Activated CD8-positive, alpha-beta memory T cell treated with anti-CD3 and anti-CD28 coated beads, Interleukin-2, amount 50 U/mL, for 48 hours (primary cell): ENCODE measurements at places on chromosomes 5 and 9.

- DNase-seq = no peak
These were observed 278.7 kb upstream of the TYRP1 start for GRCh38 chr9:12414514-12414913.

DNA sequence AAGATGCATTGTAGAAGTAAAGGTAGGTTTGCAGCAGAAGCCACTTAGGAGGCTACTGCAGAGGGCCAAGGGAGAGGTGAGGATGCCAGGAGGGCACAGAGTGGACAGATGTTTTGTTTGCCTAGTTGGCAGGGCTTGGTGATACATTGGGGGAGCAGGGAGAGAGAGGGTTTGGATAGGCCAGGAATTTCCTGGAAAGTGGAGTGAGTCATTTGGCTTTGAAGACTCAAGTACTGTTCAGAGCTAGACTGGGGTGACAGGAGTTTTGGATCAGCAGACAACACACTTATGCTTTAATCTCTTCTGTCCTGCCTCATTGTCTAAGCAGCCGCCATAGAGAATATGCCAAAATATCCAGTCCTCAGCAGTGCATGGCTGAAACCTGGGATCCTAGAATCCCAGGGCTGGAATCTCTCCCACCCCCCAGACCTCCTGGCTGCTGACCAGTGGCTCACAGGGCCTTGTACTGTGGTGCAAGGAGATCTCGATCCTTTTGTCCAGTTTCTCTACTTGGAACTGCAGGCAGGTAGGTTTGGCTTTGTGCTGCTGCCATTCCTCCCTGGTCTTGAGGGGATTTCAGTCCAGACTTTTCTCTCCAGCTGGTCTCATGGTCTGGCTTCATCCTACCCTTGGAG, 11.0 kb downstream of the TMEM268 start:
- DNase-seq = no peak

DNA sequence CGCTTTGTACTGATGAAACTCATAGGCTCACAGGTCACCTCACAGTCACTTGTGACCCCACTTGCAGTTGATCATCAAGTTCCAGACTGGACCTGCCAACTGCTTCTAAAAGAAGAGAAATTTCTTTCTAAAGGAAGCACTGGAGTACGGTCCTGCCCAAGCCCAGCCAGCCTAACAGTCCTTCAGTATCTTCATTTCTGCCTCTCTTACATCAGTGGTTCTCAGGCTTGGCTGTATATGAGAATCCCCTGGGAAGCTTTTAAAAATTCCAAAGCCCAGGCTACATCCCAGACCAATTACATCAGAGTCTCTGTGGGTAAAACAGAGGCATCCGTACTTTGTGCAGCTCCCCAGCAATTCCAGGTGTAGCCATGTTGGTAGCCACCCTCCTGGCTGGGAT, 282.1 kb downstream of the NFIB start:
- DNase-seq = no peak

- DNase-seq = no peak
These were observed 22.5 kb upstream of the JAKMIP2 start for GRCh38 chr5:147805030-147805454.

DNA sequence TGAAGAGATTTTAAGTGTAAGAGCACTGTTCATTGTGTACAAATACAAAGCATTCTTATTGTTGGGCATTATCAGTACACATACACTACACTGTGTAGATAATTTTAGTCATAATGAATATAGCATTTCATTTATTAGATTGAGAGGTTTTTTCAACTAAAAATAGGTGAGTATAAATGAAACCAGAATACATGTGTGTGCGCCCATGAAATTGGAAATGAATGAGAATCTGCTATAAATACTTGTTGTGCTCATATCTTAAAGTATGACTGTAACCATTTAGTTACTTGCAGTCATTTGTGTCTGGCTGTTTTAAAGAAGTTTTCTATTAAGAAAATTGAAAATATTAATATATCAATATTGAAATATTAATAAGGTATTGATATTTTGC, 189.0 kb upstream of the MEF2C start:
- DNase-seq = no peak

DNA sequence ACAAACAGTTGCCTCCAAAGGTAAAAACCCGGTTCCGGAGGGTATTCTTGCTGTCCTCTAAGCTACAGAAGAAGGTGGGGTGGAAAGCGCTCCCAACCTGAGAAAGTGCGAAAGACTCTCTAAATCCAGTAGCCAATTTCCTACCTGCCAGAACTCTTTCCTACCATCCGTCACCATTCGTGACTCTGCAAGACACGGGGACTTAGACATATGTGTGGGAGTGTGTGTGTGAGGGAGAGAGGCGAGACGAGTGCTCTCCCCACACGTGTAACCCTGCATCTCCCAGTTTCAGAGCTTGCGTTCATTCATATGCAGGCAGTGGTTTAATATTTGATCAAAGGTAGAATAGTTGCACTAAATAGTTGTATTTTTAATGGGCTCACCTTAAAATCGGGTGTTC, 473 bp upstream of the GABRA1 start:
- DNase-seq = no peak

GRCh38 chr9:87387351-87388011, 110.2 kb upstream of the DAPK1 start:
- DNase-seq = no peak

DNA sequence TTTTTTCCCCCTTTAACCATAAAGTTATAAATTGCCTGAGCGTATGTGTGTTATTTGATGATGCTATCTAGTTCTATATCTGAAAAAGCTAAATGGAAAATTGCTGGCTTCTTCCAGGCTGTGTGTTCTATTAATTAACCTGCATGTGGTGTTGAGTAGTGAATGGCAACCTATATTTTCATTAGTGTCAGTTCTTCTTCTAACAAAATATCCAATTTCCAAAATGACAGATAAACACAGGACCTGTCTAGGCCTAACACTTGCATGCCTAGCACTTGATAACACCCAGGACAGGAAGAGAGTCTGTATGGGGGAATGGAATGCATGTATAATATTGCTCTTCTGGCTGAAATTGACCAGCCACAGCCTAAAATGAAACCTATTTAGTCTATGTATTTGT, 91.7 kb downstream of the CD180 start:
- no peak for DNase-seq

- no peak for DNase-seq
These were observed 244.7 kb downstream of the PIK3R1 start for GRCh38 chr5:68460147-68460798.

- DNase-seq = no peak
These were observed 260.3 kb downstream of the NDUFS4 start for GRCh38 chr5:53820802-53821171.

- DNase-seq = no peak
These were observed 92.2 kb downstream of the DOCK8 start for GRCh38 chr9:306907-307306.

DNA sequence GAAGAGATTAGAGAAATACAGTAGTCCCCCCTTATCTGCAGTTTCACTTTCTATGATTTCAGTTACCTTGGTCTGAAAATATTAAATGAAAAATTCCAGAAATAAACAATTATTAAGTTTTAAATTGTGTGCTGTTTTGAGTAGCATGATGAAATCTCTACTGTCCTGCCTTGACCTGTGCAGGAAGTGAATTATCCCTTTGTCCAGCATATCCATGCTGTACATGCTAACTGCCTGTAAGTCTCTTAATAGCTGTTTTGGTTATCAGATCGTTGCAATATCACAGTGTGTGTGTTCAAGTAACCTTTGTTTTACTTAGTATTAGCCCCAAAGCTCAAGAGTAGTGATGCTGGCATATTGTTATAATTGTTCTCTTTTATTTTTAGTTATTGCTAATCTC, 11.2 kb upstream of the JAK2 start:
- DNase-seq = no peak

DNA sequence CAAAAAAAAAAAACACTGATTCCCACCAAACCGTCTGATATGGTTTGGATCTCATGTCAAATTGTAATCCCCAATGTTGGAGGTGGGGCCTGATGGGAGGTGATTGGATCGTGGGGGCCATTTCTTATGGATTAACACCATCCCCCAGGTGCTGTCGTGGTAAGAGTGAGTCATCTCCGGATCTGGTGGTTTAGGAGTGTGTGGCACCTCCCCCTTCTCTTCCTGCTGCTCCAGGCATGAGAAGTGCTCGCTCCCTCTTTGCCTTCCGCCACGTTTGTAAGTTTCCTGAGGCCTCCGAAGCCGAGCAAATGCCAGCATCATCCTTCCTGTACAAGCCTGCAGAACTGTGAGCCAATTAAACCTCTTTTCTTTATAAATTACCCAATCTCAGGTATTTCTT, 45.2 kb downstream of the HSD17B3 start:
- DNase-seq = no peak

DNA sequence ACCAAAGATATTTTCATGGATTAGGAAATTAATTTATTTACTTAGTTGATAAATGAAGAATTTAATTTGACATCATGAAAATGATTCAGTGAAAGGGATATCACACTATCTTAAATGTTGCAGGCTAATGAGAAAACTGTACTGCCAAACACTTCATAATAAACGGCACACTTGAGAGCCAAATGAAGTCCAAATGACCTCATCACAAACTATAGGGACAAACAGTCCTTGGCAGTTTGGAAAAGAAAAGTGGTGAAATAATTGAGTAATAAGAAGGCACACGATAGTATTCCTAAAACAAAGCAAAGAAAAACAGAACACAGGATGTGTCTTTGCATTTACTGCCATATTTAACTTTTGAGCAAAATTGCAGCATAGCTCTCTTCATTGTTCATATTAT, 116.9 kb upstream of the TLR4 start:
- no peak for DNase-seq

- DNase-seq = no peak
These were observed 513.6 kb downstream of the SLCO4C1 start for GRCh38 chr5:101782352-101783103.

- DNase-seq = no peak
These were observed 20.4 kb downstream of the ANKS6 start for GRCh38 chr9:98775831-98776441.

DNA sequence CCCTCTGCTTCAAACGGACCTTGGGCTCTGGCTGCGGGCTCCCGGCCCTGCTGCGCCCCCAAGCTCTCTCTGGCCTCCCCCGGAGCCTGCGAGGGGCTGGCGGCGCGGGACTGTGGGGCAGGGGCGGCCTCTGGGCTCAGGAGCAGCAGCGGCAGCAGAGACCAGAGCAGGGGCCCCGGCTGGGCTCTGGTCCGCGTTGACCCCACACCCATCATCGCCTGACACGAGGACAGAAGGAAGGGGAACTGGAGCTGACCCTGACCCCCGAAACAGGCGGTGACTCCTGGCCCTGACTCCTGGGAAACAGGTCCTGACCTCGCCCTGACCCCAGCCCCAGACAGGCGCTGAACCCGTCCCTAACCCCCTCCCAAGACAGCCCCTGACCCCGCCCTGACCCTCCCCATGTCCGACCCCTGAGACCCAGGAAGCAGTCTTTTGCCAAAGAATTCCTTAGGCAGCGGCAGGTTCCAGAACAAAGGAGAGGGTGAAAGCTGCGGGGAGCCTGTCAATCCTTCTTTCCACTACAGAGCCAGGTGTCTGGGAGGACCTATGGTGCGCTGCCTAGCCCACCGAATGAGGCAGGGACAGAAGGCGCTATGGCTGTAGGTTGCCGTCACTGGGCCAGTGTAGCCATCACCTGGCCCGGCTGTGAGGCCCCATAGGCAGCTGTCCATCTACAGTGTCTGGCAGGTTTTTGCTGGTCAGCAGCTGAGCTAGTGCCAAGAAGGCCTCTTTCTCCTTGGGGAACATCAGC, 74.7 kb upstream of the SPTLC1 start:
- no peak for DNase-seq

- peak; percentile 57 for DNase-seq
These were observed 1.1 kb downstream of the MAST4 start for GRCh38 chr5:66597183-66597757.

GRCh38 chr5:175444060-175444904, at the start of gene DRD1:
TSS of gene DRD1 (minus strand) at chr5:175444182. CDS start at chr5:175443099, 1,083 bp downstream.
- DNase-seq = peak; percentile 87

- no peak for DNase-seq
These were observed 220.8 kb upstream of the RFX3 start for GRCh38 chr9:3746296-3747275.

- DNase-seq = no peak
These were observed 6.4 kb upstream of the DAB2IP start for GRCh38 chr9:121645003-121645402.

GRCh38 chr5:150511578-150512367, 3.8 kb downstream of the NDST1 start:
- no peak for DNase-seq

DNA sequence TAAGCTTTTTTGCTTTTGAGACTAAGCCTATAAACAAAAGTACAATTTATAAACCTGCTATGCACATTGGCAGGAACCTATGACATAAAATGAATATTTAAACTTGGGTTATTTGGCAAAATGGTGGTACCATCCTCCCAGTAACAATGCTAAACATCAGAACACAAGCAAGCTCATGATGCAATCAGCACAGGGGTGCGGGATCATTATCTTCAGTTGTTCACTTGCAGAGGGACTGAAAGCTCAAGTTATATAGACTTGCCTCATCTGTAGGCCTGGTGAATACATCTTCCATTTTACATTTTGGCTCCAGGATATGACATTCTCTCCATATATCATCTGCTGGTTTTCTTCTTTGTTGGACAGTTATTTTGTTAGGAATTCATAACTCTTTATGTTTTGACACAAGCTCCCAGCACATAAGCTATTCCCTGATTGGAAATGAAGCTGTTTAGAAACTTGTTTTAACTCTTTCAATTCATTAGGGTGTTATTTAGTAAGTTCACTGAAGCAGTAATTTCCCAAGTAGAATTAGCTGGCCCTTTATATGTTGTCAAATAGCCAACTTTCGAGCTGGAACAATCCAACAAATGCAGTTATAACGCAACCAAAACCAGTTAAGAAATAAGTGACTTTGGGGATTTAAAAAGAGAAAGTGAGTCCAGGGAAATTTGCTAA, 124.7 kb upstream of the LIFR start:
- no peak for DNase-seq

DNA sequence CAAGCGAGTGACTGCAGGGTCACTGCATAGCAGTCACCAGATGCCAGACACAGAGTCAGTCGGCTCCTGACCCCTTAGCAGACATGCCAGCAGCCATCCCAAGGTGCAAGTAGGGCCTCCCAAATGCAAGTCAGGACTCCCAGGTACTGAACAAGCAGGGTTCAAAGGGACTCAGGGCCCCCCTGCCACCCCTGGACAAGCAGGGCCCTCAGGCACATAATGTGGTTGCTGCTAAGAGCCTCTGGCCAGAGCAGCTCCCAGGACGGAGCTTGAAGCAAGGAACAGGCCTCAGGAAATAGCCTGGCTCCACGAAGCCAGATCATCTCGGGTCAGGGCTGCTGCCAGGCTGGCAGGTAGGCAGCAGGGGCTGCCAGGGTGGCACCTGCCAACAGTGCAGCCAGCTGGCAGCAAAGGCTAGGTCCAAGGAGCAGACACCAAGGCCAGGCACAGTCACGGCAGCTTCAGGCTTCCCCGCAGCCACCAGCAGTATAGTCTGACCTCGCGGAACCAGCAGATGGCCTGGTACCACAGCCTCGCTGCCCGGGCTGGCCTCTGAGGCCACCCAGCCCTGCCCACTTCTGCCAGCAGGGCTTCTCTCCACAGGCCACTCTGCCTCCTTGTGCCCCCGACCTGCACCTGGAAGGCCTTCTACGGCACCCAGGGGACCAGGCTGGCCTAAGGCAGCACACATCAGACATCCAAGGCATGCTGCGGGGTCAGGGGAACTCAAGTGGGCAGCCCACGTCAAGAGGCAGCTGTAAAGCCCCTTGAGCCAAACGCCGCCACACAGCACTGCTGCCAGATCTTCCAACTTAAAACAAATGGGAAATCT, 7.4 kb downstream of the EEIG1 start:
- DNase-seq = peak; percentile 65

- no peak for DNase-seq
These were observed 21.5 kb upstream of the WWC1 start for GRCh38 chr5:168269937-168270330.

- no peak for DNase-seq
These were observed 30.9 kb downstream of the PDE6A start for GRCh38 chr5:149913436-149914419.

GRCh38 chr5:171980792-171981191, 25.6 kb downstream of the FBXW11 start:
- no peak for DNase-seq
